Neural crest cell (in vitro differentiated cells): ENCODE measurements at places on chromosomes 1 and 21.

DNA sequence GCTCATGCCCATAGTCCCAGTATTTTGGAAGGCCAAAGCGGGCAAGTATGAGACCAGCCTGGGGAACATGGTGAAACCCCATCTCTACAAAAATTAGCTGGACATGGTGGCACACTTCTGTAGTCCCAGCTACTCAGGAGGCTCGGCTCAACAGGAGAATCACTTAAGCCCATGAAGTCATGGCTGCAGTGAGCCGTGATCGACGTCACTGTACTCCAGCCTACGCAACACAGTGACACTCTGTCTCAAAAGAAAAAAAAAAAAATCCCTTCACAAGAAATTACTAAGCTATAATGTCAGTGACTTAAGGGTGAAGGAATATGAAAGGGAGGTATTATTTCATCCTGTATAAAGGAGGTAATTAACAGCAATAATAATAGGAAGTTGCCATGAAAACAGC lies 99.8 kb downstream of the ACBD6 start:
- DNase-seq = no peak

DNA sequence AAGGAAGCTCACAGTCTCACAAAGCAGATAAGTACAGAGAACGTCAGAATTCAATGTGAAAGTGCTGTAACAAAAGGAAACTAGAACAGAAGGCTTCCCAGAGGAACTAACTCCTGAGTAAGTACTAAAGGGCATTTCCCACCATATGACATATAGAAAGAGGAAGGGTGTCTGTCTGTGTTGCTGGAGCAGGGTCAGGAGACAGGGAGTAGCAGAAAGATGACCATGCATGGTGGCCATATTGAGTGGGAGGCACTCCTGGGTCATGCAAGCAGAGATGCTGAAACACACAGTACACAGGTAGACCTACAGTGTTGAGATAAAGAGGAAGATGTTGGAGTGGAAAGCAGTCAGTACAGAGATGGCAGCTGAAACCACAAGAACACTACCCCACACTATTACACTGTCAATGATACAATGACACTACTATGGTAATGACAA lies 47.3 kb downstream of the SLC25A24 start:
- no peak for DNase-seq

- no peak for DNase-seq
Observed at GRCh38 chr1:4424254-4424653, 230.2 kb upstream of the AJAP1 start.

GRCh38 chr1:150708595-150708994 lies 11.6 kb upstream of the GOLPH3L start:
- DNase-seq = no peak

DNA sequence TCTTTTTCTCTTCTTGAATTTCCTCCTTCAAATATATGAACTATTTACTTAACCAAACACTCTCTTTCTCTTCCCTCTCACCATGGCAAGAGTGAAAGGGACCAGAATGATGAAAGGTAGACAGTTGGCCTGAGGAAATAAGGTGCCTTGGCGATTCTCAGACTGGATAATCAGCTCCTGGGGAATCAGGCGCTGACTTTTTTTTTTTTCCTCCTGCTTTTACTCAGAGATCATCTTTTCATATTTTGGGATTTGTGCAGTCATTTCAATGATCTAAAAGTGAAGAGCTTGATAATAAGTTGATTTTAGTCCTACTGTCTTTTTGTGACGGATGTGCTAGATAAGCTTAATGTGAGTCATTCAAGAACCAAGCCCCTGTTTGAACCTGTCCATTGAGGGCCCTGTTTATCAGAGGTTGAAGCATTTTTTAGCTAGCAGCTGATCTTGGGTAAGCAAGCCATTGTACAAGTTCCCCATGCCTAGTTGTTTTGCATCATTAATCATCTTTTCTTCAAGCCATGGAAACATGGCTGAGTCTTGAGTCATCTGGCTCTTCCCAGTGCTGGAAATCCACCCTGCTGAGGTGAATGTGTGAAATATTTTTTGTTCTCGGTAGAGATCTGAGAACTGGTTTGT lies 40.8 kb downstream of the ITSN1 start:
- DNase-seq = no peak

GRCh38 chr1:89022167-89022959 lies at the start of gene GBP3:
GBP3 (minus strand) TSS chr1:89022866; CDS start chr1:89020721, 2,145 bp downstream.
- no peak for DNase-seq

- DNase-seq = no peak
Observed at GRCh38 chr1:59605761-59606160, 209.0 kb upstream of the HOOK1 start.

DNA sequence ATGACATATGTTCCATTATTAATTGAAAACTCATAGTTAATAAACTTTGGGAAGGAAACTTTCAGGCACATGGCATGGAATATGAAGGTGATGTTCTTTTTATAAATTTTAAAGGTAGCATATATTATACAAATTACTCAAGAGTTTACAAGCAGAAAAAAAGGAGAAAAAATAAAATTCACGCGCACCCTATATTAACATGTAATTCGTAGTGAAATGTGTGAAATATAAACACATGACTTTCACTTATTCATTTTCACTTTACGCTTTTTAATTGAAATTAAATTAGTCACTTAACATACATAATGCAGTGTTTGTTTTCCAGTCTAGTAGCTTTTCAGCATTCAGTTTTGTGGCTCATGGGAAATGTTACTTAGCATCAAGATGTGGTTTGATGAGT lies 27.4 kb upstream of the SCYL3 start:
- DNase-seq = no peak
